ENCODE measurements at places on chromosomes 4 and X. TPM values are rescaled to one million over a fixed set of nuclear protein-coding genes. Genes with fewer than 3 reads are reported as not detected.

DNA sequence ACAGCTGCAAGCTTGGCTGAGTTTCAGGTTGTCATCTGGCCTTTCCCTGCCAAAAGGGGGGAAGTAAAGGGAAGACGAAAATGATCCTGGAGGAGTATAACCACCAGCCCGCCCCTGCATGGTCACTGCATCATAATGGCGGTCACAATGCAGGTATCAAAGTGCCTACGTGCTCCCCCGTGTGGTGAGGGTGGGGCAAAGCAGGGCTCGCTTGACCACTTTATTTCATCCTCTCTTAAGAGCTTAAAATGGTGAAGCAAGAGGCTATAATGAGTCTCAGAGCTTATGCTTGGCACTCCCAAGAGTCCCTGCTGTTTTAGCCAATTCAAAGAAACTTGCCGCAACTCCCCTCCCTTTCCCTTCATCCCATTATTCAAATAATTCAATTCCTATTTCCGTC, 105.6 kb downstream of the APOOL start:
- DNase-seq: no peak

PNMA6A gene
- 2.1 TPM for total RNA-seq

DNA sequence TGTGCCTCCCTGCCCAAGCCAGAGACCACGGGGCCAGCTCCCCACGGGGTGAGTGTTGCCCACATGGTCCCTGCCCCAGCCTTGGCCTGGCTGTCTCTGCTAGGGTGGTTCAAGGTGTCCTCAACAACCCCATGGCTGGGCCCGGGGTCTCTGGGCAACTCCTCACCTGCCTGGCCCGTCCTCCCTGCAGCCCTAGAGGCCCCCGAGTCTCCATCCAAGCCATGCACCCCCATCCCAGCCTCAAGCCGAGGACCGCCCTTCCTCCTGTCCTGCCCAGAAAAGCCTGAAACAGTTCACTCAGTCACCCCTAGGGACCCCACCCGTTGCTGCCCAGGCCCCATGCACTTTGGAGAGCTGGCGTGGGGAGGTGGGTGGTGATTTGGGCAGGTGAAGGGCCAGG, 120.9 kb downstream of the FAM53A start:
- DNase-seq: no peak

GRCh38 chrX:791479-792034, 161.0 kb downstream of the SHOX start:
- DNase-seq: no peak

- no peak for DNase-seq
Observed at GRCh38 chrX:18994713-18995112, 10.8 kb upstream of the PHKA2 start.
